NCI-H1105 (cell line): ENCODE measurements at places on chromosomes 11 and 22.

DNA sequence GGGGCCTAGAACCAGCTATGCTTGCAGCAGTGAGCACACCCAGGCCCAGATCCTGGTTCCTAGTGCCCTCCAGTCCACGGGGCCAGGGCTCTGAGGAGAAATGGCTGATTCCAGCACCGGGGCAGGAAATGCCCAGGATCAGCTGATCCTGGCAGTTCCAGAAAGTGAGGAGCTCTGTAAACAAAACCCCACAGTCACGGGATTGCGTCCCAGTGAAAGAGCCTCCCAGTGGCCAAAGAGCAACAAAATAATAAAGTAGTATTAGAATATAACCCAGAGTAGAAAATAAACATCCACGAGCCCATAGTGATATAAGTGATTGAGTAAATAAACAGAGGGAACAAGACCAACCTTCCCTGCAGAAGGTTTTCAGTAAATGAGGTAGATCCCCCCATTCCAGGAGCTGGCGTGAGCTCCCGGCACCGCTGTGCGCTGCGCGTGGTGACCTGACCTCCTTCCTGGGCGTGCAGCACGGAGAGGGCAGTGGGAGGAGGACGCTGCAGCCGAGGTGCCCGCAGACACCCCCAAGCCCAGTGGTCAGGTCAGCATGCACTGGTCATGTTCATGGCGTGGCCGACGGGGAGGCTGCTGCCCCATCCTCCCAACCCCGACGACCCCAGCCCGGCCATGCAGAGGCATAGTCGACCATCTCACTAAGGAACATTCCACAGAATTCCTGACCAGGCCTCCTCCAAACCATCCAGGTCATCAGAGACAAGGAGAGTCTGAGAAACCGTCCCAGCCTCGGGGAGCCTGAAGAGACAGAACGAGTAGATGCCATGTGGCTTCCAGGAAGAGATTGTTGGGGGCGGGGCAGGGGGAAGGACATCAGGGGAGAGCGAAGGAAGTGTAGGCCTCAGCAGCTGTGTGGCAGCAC, 19.8 kb downstream of the PTDSS2 start:
- no peak for DNase-seq

DNA sequence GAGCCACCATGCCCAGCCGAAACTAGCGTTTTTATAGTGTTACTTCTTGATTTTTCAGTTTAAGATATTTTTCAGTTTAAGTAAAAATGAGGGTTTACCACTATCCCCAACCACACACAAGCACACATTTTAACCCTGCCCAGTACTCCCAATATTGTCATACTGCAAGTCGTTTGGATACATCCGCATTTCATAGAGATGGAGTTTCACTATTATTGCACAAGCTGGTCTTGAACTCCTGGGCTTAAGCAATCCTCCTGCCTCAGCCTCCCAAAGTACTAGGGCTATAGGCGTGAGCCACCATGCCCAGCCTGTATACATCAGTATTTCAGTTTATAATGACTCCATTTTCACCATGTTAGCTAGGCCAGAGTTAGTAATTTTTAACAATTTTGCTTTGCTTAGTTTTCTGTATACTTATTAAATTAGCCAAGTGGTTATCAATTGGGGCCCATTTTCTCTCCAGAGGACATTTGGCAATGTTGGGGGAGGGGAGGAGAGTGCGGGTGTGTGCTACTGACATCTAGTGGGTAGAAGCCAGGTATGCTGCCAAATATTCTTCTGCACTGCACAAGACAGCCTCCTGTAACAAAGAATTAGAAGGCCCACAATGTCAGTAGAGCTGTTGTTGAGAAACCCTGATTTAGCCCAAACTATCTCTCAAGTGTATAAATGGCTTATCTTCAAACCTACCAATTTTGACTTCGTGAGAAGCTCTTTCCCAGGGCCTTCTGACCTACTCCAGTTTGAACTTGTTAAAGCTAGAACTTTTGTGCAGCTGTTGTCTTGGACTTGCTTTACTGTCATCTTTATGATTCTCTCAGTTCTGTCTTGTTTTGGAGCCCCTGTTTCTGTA, 7.3 kb downstream of the USP47 start:
- peak; percentile 58 for DNase-seq

GRCh38 chr11:60175860-60176275, 7.0 kb downstream of the MS4A6A start:
- no peak for DNase-seq

GRCh38 chr11:124977006-124977405, 23.0 kb downstream of the CCDC15 start:
- peak; percentile 22 for DNase-seq

DNA sequence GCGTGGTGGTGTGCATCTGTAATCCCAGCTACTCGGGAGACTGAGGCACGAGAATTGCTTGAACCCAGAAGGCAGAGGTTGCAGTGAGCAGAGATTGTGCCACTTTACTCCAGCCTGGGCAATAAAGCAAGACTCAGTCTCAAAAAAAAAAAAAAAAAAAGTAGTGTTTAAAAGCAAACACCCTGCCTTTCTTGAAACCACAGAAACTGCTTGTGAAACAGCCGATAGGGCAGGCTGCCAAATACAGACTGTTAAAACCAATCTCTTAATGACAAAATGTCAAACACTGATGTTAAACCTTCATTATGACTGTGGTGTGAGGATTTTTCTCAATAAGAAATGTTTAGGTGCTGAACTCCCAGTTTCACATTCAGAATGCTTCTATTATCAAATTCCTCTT, 27.3 kb downstream of the MARK2 start:
- no peak for DNase-seq

GRCh38 chr11:2305788-2306451, 4.1 kb downstream of the TSPAN32 start:
- no peak for DNase-seq

DNA sequence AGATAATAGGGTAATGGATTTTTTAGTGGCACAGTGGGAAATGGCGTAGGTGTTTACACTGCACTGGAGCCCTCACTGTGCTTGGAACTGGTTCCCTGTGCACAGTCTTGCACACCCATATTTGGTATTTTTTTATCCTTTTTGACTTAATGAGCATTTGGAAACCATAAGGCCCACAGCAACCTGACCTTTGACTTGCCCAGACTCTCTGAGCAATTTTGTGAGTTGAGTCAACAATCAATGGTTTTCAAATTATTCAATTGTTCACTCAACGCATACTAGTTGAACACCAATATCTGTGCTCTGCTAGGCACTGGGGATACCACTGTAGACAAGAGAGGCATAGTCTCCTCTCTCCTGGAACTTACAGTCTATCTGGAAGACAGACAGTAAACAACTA, 14.3 kb downstream of the CD44 start:
- no peak for DNase-seq

GRCh38 chr11:96061730-96062129, 137.8 kb upstream of the MTMR2 start:
- DNase-seq = no peak

- no peak for DNase-seq
Measured at GRCh38 chr11:61048368-61049062, 53.8 kb upstream of the CD5 start.

DNA sequence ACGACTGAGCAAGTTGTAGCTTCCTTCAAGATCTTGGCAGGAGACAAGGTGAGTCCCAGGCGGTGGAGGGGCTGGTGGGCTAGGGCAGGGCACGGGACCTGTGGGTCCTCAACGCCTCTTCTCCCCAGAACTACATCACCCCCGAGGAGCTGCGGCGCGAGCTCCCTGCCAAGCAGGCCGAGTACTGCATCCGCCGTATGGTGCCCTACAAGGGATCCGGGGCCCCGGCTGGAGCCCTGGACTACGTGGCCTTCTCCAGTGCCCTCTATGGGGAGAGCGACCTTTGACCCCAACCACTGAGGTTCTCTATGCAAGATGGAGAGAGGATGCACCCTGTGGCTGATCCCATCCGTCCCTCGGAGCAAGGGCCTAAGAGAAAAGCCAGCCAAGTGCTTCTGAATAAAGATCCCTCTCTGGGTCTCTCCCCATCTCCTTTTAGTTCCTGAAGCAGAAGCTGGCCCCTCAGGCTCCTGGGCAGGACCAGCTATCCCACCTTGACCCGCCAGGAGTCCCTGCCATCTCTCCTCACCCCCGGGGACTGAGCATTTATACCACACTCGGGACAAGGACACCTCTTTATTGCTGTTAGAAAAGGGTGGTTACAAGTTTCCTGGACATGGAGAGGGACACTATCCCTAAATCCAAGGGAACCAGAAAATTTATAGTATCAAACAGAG, 5.4 kb downstream of the CTSF start:
- no peak for DNase-seq

- DNase-seq = no peak
Measured at GRCh38 chr22:29901354-29901753, 18.4 kb downstream of the MTMR3 start.

DNA sequence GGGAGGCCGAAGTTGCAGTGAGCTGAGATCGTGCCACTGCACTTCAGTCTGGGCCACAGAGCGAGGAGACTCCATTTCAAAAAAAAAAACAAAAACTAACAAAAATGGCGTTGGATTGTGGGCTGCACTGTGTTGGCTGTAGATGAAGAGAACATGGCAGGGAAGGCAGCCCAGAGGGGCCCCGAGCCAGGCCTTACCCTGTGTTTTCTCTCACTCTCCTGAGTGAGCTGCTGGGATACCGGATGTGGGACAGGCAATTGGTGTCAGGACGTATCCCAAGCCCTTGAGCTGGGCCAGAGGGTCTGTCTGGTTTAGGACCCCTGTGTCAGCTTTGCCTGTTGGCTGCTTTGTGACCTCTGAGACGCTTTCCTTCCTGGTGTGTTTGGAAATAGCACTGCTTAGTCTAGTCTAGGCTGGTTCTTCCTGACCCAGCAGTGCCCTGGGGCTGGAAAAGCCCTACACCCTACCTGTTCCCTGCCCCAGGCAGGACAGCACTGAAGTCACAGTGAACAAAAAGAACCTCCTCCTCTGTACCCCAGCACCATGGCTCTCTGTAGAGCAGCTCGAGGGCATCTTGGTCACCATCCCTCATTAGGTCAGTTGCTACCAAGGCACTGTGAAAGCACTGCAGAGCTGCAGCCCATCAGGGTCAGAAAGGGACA, 17.8 kb downstream of the CHADL start:
- DNase-seq = no peak

DNA sequence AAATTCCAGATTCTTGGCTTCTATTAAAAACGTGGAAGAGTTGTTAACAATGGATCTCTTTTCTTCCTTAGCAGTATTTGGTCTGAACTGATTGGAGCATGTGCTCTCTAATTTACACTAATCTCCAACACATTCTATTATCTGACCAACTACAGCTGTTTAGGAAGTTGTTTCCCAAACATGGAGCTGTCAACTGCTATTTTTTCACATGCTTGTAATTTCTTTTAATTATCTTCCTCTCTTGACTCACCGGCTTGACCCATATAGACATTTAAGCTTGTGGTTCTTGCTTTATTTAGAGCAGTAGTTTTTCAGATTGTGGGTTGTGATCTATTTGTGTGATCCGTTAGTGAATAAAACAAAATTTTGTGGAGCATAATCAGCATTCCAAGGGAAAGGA, 40.8 kb downstream of the CTNND1 start:
- no peak for DNase-seq

GRCh38 chr11:14015711-14016110, 53.2 kb downstream of the SPON1 start:
- no peak for DNase-seq

DNA sequence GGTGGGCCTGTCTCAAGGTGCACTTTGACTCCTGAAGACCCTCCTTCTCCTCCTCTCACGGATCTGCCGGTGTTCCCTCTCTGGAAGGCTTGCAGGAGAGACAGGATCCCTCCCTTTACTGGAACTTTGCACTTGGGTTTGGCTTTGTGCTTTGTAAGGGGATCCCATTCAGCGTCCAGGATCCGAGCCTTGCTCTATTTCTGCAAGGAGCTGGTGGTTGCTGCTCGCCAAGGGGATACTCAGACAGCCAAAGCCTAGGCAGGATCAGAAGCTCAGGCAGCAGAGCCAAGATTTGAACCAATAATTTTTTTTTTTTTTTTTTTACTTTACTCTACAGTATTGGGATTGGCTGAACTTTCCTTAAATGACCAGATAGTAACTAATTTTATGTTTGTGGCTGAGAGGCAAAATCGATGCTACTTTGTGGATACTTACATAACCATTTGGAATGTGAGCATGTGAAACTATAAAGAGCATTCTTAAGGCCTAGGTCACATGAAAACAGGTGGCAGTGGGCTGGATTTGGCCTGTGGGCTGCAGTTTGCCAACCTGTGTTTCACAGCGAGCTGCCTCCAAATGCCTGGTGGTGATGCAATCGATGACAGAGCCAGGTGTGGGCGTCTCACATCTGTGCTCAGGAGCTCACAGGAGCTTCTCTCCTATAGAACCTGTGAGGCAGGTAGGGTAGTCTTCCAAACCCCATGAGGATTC, 25.2 kb downstream of the BCR start:
- no peak for DNase-seq

GRCh38 chr22:19044381-19044780, 77.8 kb downstream of the DGCR2 start:
- DNase-seq = no peak

- no peak for DNase-seq
Measured at GRCh38 chr11:63616953-63617352, 2.7 kb upstream of the PLAAT3 start.

- DNase-seq = no peak
Measured at GRCh38 chr11:27266125-27266524, 96.9 kb downstream of the CCDC34 start.

DNA sequence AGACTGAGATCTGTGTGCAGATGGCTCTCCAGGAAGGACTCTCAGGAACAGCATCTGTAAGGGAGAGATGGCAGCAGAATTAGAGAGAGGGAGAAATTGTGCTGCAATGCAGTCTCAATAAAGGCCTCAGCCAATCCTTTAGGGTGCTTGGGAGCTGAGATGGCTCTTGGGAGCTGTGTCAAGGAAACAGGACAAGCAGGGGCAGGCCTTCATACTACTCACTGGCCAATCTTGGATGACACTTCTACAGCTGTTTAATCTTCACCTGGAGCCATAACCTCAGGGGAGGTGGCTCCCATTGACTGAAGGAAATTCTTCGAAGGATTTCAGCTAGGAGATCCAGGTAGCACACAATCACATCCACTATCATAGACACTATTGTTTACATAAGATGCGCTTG, 10.0 kb downstream of the OR5B21 start:
- no peak for DNase-seq

- DNase-seq = peak; percentile 38
Measured at GRCh38 chr22:40637183-40638150, 948 bp upstream of the MRTFA start.

DNA sequence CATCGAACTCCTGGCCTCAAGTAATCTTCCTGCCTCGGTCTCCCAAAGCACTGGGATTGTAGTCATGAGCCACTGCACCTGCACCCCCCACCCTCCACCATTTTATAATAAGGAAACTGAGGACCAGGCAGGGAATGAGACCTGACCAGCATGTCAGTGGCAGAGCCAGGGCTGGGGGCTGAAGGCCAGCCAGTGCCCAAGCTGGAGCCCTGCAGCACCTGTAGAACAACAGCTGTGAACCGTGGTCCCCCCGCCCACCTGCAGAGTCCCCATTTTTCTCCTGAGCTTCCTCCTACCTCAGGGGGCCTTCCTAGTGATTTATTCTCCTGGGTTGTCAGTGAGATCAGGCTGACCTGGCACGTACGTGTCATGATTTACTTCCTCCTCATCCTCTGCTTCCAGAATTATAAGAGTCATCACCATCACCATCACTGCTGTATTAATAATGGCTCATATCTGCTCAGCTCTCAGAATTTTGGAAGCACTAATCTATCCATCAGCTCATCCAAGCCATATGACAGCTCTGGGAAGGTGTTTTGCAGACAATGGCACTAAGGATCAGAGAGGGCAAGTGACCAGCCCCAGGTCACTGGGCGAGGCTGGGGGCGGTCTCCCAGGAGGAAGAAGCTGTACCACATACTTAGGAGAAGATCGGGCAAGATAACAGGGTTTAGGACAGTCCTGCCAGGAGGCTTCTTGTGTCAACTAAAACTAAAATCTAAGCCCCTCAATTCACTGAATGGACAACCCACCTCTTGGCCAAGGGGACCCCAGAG, 5.5 kb upstream of the SLCO2B1 start:
- no peak for DNase-seq

- DNase-seq = no peak
Measured at GRCh38 chr22:30744224-30744623, 49.5 kb downstream of the OSBP2 start.
